ENCODE measurements at places on chromosomes 11 and 22. TPM values are rescaled to one million over a fixed set of nuclear protein-coding genes. Genes with fewer than 3 reads are reported as not detected.

MUC6 gene
- polyA plus RNA-seq = 0.02 TPM

ANO1 gene
- polyA plus RNA-seq = 2.1 TPM

- no peak overlapping the region for H3K27ac ChIP-seq
- no peak overlapping the region for H3K4me3 ChIP-seq
- H3K36me3 ChIP-seq = no peaks in the 10 kb centered on the region
- H3K4me1 ChIP-seq = no peaks in the 10 kb centered on the region
- DNase-seq = no peak
Measured at GRCh38 chr11:14821031-14821430, 71.0 kb downstream of the CYP2R1 start.

ZNF215 gene
- polyA plus RNA-seq = 0.42 TPM

DNA sequence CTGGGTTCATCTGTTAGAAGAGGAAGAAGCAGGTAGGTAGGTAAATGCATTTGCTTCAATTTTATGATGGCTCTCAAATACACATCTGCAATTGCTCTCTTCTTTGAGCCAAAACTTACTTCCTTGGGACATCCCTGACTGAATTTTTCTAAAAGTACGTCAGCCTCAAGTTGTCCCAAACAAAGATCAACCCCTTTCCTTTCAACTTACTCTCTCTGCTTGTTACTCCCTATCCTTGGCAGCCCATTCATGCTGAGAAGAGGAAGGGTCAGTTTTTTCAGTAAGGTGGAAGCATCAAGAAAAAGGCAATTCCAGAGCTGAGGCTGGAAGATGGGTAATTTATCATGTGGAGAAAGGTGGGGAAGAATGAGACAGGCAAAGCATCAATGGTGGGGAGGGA, 111.2 kb downstream of the LRRC32 start:
- H3K4me1 ChIP-seq = no peaks in the 10 kb centered on the region
- H3K36me3 ChIP-seq = no peaks in the 10 kb centered on the region
- no peak overlapping the region for H3K4me3 ChIP-seq

DNA sequence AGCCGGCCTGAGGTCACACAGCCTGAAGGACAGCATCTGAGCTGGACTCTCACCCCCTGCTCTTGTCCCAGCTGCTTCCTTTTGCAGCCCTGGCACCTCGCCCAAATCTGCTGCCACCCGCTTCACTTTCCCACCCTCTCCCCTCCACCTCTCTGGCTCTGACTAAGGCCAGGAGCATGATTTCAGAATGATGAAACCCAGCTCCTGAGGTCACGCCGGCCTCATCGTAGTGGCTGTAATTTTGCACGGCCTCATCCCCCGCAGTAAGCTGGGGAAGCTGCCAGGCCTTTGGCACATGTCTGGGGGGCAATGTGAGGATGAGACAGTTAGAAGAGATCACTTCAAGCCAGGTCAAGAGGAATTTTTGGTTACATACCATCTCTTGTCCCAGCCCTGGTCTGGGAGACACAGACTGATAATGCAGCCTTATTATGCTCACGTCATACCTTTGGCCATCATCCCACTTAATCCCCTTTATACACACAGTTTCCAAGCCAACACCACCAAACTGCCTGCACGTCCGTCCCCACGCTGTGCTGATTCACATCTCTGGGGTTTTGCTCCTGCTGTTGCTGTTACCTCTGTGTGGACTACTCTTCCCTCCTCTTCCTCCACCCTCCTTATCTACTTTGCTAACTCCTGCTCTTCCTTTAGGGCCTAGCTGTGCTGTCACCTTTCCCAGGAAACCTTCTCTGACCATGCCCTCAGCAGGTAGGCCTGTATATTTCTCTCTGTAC, 58.1 kb downstream of the CHRDL2 start:
- no peaks in the 10 kb centered on the region for H3K27me3 ChIP-seq
- H3K4me1 ChIP-seq = peaks cover 13% of the 10 kb centered on the region
- H3K36me3 ChIP-seq = no peaks in the 10 kb centered on the region
- H3K4me3 ChIP-seq = no peak overlapping the region

CARD18 gene
- polyA plus RNA-seq = not detected

CCDC89 gene
- 2.8 TPM for polyA plus RNA-seq

OR51B5 gene
- 0.47 TPM for polyA plus RNA-seq

GLYAT gene
- polyA plus RNA-seq = not detected

- H3K27ac ChIP-seq = no peak overlapping the region
- H3K4me3 ChIP-seq = no peak overlapping the region
- H3K36me3 ChIP-seq = no peaks in the 10 kb centered on the region
- H3K27me3 ChIP-seq = no peaks in the 10 kb centered on the region
Measured at GRCh38 chr22:42288791-42289190, 18.3 kb upstream of the TCF20 start.

HRAS gene
- polyA plus RNA-seq = 4.3 TPM

DNA sequence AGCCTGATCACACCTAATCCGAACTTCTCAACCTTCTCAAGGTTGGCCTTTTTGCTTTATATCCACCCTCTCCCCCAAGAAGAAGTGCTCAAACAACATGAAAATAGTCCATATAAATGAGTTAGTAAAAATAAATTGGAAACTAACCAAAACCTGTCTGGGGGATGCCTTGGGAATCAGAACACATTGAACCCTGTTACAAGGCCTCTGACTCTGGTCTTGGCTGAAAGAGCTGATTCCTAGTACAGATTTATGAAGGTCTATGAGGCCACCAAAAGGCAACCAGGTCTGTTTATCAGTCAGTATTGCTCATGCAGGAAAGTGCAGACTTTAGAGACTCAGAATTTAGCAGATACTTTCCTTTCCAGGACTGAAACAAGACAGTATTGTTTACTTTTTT, 49.7 kb downstream of the NRXN2 start:
- no peak overlapping the region for H3K27ac ChIP-seq
- no peak overlapping the region for H3K4me3 ChIP-seq
- no peaks in the 10 kb centered on the region for H3K27me3 ChIP-seq
- DNase-seq = no peak
- H3K4me1 ChIP-seq = no peaks in the 10 kb centered on the region

- no peak overlapping the region for H3K4me3 ChIP-seq
- no peaks in the 10 kb centered on the region for H3K4me1 ChIP-seq
- no peaks in the 10 kb centered on the region for H3K36me3 ChIP-seq
- no peaks in the 10 kb centered on the region for H3K27me3 ChIP-seq
- no peak overlapping the region for H3K27ac ChIP-seq
Measured at GRCh38 chr11:64522843-64523380, 68.1 kb upstream of the SLC22A12 start.

TTC36 gene
- polyA plus RNA-seq = 0.18 TPM

KCNJ1 gene
- polyA plus RNA-seq = not detected

GRCh38 chr11:114057147-114057546, 2.4 kb upstream of the ZBTB16 start:
- H3K36me3 ChIP-seq = no peaks in the 10 kb centered on the region
- H3K27me3 ChIP-seq = no peaks in the 10 kb centered on the region
- peak; percentile 53 for DNase-seq
- no peak overlapping the region for H3K4me3 ChIP-seq
- peaks cover under 1% of the 10 kb centered on the region for H3K4me1 ChIP-seq

DNA sequence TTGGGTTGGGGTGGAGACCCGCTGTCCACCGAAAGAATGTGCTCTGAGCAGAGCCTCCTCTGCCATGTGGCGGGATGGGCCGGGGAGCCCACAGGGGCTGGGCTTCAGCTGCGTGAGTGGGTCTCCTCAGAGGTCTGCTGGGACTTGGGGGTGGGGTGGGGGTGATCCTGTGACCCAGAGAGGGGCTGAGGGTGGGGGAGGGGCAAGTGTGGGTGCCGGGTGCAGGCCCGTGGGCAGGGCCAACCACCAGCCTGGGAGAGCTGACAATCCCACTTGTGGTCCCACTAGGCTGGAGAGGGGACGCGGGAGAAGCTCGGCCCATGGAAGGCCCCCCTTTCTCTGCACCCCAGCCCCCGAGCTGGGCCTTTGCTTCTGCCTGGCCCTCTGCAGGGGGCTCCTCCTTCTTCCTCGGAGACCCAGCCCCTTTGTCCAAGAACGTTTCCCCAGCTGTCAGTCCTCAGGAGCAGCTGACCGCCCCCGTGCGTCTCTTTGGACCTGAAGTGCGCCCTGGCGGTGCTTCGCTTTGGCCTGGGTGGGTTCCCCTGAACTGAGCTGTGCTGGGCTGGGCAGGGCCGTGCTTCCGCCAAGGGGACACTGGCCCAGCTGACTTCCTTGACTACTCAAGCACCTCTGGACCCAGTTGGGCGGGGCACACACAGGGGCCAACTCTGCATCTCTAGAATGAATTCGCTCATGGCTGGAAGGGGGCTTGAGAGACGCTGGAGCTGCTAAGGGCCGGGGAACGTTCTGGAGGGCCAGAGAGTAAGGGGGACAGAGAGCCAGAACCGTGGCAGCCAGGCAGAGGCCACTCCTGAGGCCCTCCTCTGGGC, 30.2 kb downstream of the OSBPL5 start:
- no peak overlapping the region for H3K4me3 ChIP-seq
- H3K36me3 ChIP-seq = no peaks in the 10 kb centered on the region
- H3K27me3 ChIP-seq = no peaks in the 10 kb centered on the region
- peak; percentile 30 for DNase-seq
- no peak overlapping the region for H3K27ac ChIP-seq

DNA sequence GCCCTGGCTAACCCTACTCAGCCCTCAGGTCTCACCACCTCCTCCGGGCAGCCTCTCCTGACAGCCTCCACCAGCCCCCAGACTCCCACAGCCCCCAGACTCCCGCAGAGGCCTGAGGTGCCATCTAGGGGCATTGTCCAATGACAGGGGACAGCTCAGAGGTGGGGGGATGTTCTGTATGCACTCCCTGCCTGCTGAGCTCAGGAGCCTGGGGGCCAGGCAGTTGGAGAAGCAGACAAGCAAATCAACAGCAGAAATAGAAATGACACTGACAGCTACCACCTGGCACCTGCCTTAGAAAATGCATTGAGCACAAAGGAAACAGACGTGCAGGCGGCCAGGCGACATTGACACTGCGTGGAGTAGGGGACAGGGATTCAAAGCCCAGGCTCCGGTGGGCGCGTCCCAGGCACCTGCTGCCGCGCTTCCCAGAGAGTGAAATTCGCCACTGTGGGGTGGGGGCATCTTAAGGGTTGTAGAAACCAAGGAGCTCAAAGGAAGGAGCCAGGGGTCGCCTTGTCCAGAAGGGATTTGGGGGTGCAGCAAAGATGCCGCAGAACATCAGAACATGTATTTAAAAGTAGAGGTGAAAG, 22.5 kb upstream of the WNT7B start:
- no peak overlapping the region for H3K27ac ChIP-seq
- H3K27me3 ChIP-seq = no peaks in the 10 kb centered on the region
- no peaks in the 10 kb centered on the region for H3K36me3 ChIP-seq
- no peak overlapping the region for H3K4me3 ChIP-seq
- H3K4me1 ChIP-seq = peaks cover 17% of the 10 kb centered on the region

DNA sequence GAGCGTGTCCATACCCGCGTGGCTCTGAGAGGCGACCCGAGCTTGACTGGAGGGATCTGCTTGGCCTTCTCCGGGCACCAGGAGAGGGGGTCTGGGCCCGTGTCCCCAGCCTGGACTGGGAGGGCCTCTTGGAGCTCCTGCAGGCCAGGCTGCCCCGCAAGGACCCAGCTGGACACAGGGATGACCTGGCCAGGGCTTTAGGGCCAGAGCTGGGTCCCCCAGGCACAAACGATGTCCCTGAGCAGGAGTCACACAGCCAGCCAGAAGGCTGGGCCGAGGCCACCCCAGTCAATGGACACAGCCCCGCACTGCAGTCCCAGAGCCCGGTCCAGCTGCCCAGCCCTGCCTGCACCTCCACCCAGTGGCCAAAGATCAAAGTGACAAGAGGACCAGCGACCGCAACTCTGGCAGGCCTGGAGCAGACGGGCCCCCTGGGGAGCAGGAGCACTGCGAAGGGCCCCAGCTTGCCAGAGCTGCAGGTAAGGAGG, 38.2 kb downstream of the TRIOBP start:
- peaks cover 12% of the 10 kb centered on the region for H3K4me1 ChIP-seq
- H3K27me3 ChIP-seq = no peaks in the 10 kb centered on the region

- H3K27me3 ChIP-seq = no peaks in the 10 kb centered on the region
- DNase-seq = no peak
- no peaks in the 10 kb centered on the region for H3K36me3 ChIP-seq
- no peak overlapping the region for H3K27ac ChIP-seq
Measured at GRCh38 chr11:118055966-118056365, 20.9 kb upstream of the TMPRSS4 start.

- peak; percentile 89 for DNase-seq
- peak overlapping the region; percentile 24 for H3K4me3 ChIP-seq
- no peaks in the 10 kb centered on the region for H3K36me3 ChIP-seq
- H3K27ac ChIP-seq = peak overlapping the region; percentile 32
- no peaks in the 10 kb centered on the region for H3K27me3 ChIP-seq
- peaks cover 46% of the 10 kb centered on the region for H3K4me1 ChIP-seq
Measured at GRCh38 chr11:62539238-62539925, 7.2 kb downstream of the AHNAK start.

DNA sequence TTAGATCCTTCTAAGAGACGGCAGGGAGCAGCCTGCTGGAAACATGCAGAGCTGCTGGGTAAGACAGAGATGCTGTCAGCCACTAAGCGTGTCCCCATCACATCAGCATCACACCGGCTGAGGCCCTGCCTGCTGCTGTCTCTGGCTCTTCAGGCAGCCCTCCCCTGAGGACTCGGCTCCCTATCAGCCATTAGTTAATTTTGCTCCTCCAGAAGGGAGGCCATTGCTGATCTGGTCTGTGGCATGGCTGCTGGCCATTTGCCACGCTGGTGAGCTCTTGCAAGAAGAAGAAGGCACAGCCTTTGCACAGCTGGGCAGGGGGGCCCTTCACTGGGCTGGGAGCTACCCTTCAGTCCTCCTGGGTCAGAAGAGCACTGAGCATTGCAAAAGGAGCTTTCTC, 131.2 kb upstream of the PARVA start:
- H3K27me3 ChIP-seq = no peaks in the 10 kb centered on the region
- H3K4me3 ChIP-seq = no peak overlapping the region
- H3K4me1 ChIP-seq = peaks cover 3% of the 10 kb centered on the region
- H3K36me3 ChIP-seq = no peaks in the 10 kb centered on the region
- no peak overlapping the region for H3K27ac ChIP-seq

DNA sequence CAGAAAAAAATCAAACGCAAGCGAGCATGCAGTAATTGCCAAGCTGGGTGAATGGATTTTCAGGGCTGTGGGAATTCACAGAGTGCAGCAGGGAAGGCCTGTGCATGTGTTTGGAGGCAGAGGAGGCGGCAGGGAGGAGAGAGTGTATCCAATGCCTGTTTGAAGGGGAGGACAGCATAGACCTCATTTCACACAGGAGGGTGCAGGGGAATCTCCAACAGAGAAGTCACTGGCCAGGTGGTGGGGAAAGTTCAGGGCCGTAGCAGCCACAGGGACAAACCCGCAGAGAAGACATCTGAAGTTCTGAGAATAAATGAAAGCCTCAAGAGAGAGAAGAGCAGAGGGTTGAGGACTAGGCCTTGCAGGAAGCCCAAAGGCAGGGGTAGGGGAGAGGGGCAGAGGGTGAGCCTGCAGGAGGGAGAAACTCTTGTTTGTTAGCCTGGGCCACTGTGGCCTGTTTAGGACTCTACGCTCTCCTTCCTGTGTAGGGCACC, 19.2 kb upstream of the KDM2A start:
- no peaks in the 10 kb centered on the region for H3K4me1 ChIP-seq
- H3K27me3 ChIP-seq = no peaks in the 10 kb centered on the region
- DNase-seq = no peak
- no peaks in the 10 kb centered on the region for H3K36me3 ChIP-seq

All from ovary (tissue), 10 donors.